ENCODE measurements at places on chromosomes 12 and 14. TPM values are rescaled to one million over a fixed set of nuclear protein-coding genes. Genes with fewer than 3 reads are reported as not detected.

DNA sequence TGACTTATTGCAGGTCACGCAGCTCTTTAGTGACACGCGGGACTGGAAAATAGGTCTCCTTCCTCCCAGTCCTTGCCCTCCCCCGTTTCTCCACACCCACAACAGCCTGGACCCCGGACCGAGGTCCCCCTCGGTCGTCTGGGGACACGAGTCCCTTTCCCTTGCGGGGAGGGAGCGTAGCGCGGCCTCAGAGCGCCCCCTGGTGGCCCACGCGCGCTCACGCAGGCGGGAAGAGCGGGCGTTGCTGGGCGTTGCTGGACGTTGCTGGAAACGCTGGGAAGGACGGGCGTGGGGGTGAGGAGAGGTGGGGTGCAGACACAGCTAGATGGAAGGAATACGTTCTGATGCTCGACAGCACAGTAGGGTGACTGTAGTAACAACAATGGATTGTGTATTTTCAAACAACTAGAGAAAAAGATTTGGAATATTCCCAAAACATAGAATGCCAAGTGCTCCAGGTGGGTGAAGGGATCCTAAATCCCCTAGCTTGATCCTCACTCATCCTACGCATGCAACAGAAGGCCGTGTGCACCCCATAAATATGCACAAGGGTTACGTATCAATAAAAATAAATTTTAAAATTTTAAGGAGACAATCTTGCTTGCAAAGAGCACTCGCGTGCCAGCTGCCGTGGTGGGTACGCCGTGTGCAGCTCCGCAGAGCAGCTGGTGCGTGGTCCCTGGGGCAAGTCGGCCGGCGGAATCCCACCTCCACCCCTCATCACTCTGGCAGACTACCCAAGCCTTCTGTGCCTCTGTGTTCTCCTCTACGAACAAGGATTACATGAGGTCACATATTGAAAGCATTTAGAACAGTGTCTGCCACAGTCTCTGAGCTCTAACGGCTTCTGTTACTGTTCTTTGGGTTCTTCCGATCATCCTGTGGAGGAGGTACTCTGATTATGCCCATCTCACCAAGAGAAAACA is 87.4 kb downstream of the B4GALNT3 start:
- peak; percentile 45 for DNase-seq

GRCh38 chr14:72947366-72948160 is 21.3 kb downstream of the DCAF4 start:
- DNase-seq, result no peak

DNA sequence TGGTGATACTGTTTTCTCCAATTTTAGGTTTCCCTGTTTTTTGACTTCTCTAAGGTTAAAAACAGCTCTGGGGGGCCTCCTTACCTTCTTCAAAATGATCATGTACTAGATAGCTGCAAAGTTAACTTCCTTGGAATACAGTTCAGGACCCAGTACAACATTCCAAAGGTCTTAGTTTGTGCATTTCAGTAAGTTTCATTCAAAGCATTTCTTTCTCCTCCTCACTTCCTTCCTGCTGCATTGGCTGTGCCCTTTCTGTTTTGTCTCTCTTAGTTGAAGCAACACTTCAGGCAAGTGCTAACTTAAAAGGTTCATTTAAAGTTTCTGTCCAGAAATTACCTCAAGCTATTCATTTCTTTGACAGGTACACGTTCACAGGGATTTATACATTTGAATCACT is 95.7 kb downstream of the SCN8A start:
- DNase-seq, result no peak

DNA sequence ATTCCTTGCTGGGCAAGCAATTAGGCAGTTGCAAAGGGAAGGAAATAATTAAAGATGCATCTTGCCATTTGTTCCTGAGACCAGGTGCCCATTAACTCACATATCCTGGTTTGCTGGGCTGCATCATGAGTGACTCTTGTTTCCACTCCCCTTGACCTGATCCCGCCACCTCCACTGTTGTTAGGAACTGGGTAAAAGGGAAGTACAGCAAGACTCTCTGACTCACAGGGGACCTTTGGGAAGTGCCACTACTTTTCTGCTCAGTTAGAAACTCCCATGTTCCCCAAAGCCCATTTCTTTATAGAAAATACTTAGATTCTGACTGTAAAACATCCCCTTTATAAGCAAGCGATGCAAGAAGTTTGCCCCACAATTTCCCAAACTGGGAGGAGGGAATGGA is 186.0 kb upstream of the BCL2L14 start:
- DNase-seq, result no peak

- DNase-seq, result no peak
Measured at GRCh38 chr14:46399049-46399448, 252.5 kb downstream of the RPL10L start.

DNA sequence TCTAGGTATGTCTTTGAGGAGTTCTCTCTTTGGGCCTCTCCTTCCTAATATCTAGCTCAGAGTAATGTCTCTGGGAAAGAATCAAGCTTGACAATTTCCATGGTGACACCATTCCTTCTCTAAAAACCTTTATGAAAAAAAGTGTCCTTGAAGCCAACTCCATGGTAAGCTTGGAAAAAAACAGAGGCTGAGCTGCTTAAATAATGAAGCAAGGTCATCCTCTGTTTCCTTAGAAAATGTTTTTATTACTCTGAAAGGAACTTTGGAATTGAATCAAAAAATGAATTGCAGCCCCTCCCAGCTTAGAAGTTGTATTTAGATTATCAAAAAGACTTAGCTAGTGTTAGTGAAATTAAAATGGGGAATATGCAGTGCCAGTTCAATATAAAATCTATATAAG is 166.1 kb upstream of the KITLG start:
- no peak for DNase-seq

DNA sequence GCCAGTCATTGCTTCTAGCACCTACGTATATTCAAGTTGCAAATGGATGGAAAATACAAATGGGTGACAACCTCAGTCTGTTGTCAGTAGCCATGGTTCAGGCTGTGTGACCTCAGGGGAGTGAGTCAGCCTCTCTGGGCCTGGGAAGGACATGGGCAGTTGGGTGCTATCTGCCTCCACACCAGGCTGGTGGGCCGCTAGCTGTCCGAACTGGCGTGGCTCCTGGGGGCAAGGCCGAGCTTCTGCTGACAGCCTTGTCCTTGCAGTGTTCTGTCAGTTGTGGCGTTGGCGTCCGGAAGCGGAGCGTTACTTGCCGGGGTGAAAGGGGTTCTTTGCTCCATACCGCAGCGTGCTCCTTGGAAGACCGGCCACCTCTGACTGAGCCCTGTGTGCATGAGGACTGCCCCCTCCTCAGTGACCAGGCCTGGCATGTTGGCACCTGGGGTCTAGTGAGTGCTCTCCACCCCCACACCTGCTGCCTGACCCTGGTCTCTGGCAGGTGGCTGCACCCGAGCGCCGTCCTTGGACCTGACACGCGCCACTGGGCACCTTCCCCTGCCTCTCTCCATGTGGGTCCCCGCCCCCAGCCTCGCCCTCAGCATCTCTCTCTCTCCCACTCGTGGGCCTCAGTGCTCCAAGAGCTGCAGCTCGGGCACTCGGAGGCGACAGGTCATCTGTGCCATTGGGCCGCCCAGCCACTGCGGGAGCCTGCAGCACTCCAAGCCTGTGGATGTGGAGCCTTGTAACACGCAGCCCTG is 17.1 kb downstream of the PAPLN start:
- no peak for DNase-seq

GRCh38 chr14:71362920-71363584 is 455.8 kb downstream of the PCNX1 start:
- DNase-seq, result peak; percentile 69

- no peak for DNase-seq
Measured at GRCh38 chr12:75528692-75529091, 17.3 kb upstream of the KRR1 start.

DNA sequence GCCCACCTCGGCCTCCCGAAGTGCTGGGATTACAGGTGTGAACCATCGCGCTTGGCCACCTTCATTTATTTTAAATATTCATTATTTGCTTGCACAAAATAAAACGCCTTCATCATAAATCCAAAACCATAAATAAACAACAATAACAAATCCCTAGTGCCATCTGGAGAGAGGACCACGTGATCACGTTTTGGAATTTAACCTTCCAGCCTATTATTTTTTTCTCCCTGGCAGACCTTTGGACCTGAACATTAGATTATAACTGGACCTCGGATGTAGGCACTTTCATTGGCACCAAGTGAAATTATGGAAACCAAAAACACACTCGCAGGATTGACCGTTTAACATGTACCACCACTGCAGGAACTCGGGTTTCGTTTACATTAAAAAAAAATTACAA is 2.0 kb downstream of the DNAH10 start:
- no peak for DNase-seq

DNA sequence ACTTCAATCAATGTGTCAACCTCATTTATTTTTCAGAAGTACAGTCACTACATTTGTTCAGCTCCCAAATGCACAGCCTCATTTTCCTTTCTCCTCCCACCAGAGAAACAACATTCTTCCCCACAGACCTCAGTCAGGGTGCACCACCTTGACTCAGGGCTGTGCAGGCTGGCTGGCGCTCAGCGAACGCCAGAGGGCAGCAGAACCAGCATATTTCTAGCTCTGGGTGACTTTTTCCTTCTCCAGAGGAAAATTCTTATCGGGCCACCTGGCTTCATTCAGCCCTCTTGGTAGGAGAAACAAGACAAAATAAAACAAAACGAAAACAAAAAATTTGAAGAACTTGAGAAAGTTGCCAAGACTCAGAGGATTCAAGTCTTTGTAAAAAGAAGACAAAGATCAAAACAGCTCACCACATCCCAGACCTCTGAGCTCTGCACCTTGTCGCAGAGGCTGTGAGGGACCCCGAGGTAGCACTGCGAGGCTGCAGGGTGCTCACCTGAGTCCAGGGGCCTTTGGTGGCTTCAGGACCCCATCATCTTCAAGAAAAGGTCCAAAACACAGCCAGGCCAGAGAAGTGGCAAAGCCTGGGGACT is 33.7 kb downstream of the PAH start:
- DNase-seq, result peak; percentile 26

- DNase-seq, result no peak
Measured at GRCh38 chr12:27824126-27824842, 44.2 kb upstream of the MANSC4 start.

GRCh38 chr12:89433634-89434033 is 81.3 kb upstream of the DUSP6 start:
- DNase-seq, result no peak

- no peak for DNase-seq
Measured at GRCh38 chr14:58669556-58670200, 31.9 kb downstream of the DACT1 start.

DNA sequence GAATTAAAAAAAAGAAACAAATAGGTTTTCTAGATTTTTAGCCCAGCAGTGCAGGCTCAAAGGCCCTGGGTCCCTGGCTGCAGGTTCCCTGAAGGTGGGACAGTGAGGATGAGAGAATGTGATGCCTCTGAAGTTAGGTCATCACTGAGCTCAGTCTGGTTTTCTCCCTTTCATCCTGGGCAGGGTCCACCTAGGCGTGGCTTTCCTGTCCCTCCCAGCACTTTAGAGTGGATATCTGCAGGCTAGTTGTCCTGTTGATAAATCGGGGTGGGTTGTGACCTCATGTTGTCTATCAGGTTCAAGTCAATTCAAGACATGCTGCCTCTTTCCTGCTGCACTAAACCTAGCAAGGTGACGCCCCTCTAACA is 60.9 kb downstream of the MAP1LC3B2 start:
- DNase-seq, result no peak

- peak; percentile 65 for DNase-seq
Measured at GRCh38 chr12:11862798-11863197, 207.9 kb upstream of the BCL2L14 start.

DNA sequence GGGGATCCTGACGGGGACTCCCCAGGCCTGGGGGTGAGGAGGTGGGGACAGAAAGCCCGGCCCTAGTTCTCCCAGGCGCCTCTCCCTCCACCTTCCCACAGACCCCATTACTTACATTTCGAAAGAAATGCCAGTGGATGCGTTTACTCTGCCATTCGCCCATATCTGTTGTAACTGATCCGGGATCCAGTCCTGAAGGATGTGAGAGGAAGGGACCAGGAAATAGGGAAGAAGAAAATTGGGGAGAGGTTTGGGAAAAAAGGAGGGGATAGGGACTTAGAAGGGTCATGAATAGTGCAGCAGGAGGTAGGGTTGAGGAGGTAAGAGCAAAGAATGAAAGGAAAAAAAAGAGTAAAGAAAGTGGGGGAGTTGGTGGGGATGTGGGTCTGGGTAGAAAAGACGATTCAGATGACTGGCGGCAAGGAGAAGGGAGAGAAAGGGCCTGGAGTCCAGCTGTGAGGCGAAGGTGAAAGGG is 1.1 kb downstream of the HOXC12 start:
- DNase-seq, result no peak

DNA sequence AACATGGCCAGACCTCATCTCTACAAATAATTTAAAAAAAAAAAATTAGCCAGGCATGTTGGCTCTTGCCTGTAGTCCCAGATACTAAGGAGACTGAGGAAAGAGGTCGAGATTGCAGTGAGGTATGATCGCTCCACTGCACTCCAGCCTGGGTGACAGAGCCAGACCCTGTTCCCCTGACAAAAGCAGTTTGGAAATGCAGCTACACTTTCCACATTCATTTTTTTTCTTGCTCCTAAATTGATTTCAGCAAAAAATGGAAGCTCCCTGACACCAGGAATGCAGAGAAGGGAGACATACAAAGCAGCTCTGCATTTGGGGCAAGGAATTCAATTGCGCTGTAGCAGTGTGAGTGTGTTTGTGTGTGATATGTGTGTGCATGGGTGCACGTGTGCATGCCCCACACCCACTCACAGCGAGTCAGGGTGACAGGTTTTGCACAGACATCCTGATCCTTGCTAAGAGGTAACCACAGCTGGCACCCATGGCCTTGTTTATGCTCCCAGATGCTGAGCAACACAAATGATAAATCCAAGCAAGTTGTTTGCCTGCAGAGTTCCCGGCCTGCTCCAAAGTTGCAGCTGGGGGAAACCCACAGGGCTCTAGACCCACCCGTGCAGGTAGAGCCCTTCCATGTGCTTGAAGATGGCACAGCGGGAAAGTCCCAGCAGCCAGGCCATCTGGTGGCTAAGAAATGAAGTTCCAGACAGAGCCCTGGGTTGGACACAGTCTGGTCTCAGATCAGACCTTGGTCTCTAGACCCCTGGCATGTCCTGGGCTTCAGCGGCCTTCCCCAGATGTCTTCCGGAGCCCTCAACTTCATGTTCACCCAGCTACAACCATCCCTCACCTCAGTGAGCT is 25.9 kb upstream of the BDKRB2 start:
- DNase-seq, result no peak

DNA sequence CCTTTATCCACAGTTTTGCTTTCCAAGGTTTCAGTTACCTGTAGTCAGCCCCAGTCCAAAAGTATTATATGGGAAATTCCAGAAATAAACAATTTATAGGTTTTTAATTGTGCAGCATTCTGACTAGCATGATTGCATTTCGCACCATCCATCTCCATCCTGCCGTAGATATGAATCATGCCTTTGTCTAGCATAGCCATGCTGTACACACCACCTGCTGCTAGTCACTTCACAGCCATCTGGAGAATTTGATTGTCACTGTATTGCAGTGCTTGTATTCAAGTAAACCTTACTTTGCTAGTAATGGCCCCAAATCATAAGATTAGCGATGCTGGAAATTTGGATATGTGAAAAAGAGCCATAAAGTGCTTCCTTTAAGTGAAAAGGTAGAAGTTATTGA is 36.0 kb downstream of the MUCL1 start:
- no peak for DNase-seq

The PTPRO gene
- under 0.01 TPM for total RNA-seq

The CLEC4C gene
- not detected for total RNA-seq

The CLEC6A gene
- total RNA-seq, result not detected

The CCDC177 gene
- total RNA-seq, result not detected

The BCL11B gene
- not detected for total RNA-seq

The MEG3 gene
- 120 TPM for total RNA-seq

The OTOGL gene
- under 0.01 TPM for total RNA-seq
